ENCODE measurements at places on chromosomes 12 and 14. TPM values are rescaled to one million over a fixed set of nuclear protein-coding genes. Genes with fewer than 3 reads are reported as not detected.

KCNA5 gene
- total RNA-seq: 3.8 TPM

- no peak for DNase-seq
These were observed 5.0 kb upstream of the C1RL start for GRCh38 chr12:7114008-7114407.

GRCh38 chr12:31353750-31354708, 28.1 kb upstream of the SINHCAF start:
- peak; percentile 39 for DNase-seq

DNA sequence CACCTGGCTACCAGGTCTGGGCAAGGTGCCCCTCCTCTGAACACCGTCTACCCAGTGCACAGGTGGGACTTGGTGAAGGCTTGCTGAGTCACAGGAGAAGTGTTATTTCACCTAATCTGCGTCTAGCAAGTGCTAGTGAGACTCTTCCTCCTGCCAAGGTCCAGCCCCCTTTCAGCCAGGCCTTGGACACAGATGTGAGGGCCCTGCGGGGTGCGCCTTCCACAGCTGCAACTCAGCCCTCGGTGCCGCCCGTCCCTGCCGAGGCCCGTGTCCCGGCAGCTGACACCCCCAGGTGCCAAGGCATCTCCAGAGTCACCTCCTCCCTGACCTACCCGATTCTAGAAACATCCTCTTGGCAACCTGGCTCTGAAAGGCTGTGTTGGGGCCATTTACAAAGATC, 55.1 kb downstream of the PRIMA1 start:
- DNase-seq: no peak

DNA sequence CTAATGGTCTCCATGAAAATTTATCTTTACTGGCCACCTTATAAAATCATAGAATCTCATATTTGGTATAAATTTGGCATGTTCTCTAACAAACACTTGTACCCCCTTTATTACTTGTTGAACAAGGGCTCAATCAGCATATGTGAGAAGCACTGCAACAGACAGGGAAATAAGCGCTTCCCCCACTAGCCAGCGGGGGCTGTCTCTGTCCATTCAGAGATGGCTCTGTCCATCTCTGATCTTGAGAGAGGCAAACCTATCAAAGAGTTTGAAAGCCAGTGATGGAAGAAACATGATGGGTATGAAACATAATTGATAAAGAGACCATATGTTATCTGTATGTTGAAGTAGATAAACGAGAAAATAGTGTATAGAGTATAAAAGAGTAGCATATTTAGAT, 326.8 kb downstream of the PDZRN4 start:
- DNase-seq: no peak

- DNase-seq: peak; percentile 74
These were observed 119.3 kb downstream of the DAD1 start for GRCh38 chr14:22469538-22470303.

ZCCHC8 gene
- total RNA-seq: 48.1 TPM

EIF5 gene
- 161 TPM for total RNA-seq

GRCh38 chr12:91289072-91289471, 106.5 kb upstream of the DCN start:
- DNase-seq: no peak

GRCh38 chr12:21825886-21826617, 51.5 kb upstream of the KCNJ8 start:
- no peak for DNase-seq

DNA sequence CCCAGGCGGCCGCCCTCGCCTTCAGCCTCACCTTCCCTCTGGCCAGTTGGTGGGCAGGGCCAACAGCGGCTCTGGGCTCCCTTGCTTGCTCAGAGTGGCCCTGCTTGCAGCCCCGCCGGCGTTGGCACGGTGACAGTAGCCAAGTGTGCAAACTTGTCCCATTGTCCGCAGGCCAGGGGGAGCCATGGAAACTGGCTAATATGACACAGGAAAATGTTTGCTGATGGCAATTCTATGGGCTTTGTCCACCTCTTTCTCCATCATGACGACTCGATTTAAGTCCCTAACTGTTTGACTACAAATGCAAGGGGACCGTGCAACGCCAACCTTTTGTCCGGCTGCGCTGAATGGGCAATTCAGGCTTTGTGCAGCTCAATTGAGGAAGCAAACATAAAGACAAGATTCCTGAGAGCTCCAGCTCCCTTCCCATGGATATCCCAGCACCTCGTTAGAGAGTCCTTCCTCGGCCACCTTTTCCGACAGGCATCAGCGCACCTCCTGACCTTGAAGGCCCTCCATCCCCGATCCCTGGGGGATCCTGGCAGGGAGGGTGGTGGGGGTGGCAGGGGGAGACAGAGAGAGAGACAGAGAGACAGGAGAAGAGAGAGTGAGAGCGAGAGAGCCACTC, 785 bp upstream of the FAM181A start:
- peak; percentile 44 for DNase-seq

GRCh38 chr14:88824314-88825077, at the start of gene TTC8:
TTC8 (plus strand) TSS chr14:88824651; CDS start chr14:88824708, 57 bp downstream.
- peak; percentile 95 for DNase-seq

DNA sequence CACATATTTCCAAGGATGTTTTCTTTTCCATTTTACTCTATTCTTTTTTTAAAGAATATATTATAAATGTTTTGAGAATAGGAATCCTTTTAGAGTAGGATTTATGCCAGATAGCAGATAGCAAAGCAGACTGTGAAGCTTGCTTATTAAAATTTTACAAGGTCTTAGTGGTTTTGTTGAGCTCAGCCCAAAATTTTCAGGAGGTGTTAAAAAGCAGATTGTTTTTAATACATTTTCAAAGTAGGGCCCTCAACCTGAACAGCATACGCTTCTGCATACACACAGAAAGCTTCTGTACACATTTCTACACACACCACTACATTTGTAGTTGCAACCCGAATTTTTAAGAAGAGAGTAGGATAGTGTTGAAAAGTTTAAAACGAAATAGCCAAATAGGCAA, 151.0 kb downstream of the EPS8 start:
- no peak for DNase-seq

- no peak for DNase-seq
These were observed 29.1 kb downstream of the OSBPL8 start for GRCh38 chr12:76530516-76530915.

- peak; percentile 2 for DNase-seq
These were observed 18.2 kb downstream of the BICDL1 start for GRCh38 chr12:120007272-120007671.

STAB2 gene
- 0.61 TPM for total RNA-seq

DNA sequence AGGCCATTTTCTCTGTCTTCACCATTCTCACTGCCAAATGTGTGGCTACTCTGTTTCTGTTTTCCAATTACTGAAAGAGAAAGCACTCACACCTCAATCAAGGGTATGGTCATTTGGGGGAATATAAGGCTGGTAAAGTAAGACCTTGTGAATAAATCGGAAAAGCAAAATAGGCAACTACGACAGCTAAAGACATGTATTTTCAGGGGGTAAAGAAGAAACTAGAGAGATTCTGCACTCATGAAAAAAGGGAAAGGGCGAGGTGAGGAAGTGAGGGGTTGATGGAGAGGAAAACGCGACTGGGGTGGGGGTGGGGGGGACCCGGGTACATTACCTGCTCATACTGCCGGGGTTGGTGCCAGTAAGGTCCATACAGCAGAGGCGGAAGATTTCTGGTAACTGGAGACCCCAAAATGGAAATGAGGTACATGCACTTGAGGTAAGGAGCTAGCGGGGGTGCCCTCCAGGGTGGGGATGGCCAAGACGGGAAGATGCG, 19.3 kb downstream of the CHD8 start:
- DNase-seq: peak; percentile 31

GRCh38 chr12:123106640-123107359, 44.1 kb downstream of the PITPNM2 start:
- no peak for DNase-seq

DNA sequence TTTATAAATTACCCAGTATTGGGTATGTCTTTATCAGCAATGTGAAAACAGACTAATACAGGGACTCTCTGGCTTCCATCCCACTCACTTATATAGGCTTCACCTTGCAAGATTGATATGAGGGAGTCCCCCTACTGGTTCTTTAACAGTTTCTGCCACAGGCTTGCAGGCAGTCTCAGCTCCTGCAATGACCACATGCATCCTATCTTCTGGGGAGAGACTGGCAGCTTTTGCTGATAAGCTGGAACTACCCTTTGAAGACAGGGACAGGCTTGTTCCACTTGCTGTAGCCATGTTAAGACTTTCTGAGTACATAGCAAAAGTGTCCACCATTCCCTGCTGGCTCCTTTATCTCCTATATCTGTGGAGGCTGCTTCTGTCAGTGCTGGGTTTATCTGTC, 531.7 kb upstream of the FLRT2 start:
- no peak for DNase-seq

DNA sequence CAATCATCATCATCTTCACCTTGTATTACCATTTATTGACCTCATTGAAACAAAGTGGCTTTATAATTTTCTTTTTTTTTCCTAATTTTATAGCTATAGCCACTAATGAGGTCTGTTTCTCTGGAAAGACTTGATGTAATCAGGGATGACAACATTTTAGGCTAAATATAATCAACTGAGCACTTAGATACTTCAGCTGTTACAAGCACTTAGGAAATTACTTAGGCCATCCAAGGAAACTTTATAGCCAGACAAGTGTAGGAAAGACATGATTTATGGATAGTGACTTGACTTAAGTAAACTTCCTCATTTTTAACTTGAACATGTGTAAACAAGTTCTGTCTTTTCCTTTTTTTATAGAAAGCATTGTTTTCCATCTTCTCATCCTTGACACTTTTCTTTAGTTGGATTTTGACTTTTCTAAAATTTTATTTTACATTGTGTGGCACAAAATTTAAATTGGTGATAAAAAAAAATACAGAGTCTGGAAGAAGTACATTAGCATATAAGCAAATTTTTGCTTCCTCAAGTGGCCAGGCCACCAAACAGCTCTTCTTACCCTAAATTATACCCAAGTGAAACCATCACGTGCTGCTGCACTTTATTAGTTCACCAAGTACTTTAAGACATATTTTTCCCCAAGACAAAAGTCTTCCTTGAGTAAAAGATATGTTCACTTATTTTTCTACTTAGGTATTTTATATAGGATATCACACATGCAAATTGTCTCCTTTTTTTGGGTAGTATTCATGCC, 15.1 kb downstream of the CPNE8 start:
- no peak for DNase-seq

DNA sequence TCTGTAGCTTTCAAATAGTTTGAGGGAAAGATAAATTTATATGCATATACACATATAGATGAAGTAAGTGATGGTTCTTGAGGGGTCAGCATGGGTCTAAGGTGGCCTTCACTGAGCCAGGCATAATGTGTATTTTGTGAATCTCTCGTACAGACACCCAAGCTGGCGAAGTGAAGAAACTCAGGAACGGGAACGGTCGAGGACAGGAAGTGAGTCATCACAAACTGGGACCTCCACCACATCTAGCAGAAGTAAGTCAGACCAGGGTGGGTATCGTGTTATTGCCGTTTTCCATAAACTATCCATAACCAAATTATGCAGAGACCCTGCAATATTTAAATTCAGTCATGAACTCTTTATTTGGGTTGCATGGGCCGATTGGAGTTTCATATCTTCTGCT, 15.4 kb upstream of the TNS2 start:
- DNase-seq: no peak

PSME1 gene
- 125 TPM for total RNA-seq
